ENCODE measurements at places on chromosomes 2 and 18. TPM values are rescaled to one million over a fixed set of nuclear protein-coding genes. Genes with fewer than 3 reads are reported as not detected.
A peak's percentile ranks its signal among the peaks of the same experiment; 100 is the strongest.

The PKDCC gene
- 42.2 TPM for total RNA-seq

The SFT2D3 gene
- 7.5 TPM for total RNA-seq

The FABP1 gene
- total RNA-seq = not detected

The RNMT gene
- 34.3 TPM for total RNA-seq

The CNNM4 gene
- 8.0 TPM for total RNA-seq

The CFAP53 gene
- 0.78 TPM for total RNA-seq

The UGT1A5 gene
- not detected for total RNA-seq

The CLEC4F gene
- total RNA-seq = not detected

The HRH4 gene
- total RNA-seq = not detected

The IL1RN gene
- total RNA-seq = not detected

The IL36A gene
- not detected for total RNA-seq

The SGPP2 gene
- not detected for total RNA-seq

DNA sequence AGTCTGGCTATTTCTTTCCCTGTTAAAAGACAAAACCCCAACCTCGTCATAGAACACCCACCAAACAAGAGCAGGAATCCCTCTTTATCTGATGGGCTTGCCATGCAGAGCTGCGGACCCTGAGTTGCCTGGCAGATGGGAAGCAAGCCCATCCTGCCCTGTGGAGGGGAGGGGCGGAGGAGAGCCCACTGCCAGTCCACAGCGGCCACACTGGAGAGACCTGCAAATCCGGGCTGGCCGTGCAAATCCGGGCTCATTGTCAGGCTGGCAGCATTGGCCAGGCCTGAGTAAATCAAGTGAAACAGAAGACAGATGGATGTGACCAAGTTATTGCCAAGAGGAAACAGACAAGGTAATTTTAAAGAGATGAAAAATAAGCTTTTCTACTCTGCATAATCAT lies 22.0 kb downstream of the MYL12B start:
- no peak for DNase-seq

DNA sequence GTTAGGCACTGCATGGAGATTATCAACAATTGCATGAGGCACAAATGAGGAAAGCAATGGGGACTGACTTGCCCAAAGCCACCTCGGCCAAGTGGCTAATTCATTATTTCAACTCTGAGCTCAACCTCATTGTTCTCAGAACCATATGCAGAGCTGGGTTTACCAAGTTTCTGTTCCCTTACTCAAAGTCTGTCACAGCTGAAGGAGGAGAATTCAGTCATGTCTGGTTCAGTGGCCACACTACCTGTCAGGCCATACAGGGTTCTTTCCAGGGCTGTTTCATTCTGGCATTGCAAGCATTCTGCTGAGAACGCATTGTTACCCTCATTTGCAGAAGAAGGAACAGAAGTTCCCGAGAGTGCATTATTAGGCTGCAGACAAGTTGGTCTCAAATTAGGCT lies 181.7 kb downstream of the MYT1L start:
- DNase-seq = no peak

DNA sequence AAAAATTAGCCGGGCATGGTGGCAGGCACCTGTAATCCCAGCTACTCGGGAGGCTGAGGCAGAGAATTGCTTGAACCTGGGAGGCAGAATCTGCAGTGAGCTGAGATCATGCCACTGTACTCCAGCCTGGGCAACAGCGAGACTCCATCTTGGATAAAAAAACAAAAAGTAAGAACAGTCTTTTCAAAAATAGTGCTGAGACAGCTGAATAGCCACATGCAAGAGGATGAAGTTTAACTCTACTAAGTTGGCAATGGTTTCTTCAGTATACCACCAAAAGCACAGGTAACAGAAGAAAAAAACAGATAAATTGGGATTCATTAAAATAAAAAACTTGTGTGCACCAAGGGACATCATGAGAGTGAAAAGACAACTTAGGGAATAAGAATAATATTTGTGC lies 112.4 kb downstream of the HS6ST1 start:
- no peak for DNase-seq

DNA sequence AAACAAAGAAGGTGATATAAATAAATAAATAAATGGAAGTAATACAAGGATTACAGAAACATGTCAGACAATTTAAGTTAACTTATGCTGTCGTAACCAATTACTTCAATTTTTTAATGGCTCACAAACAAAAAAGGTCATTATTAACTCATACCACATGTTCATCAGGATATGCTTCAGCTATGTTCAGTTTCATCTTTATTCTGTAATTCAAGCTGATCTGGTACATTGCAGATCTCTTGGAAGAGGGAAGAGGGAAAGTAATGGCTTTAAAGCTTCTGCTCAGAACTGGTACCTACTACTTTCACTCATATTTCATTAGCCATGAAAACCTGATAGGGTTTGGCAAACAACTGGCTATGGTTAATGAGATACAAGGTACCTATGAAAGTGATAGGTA lies 67.6 kb upstream of the ERBB4 start:
- DNase-seq = no peak

DNA sequence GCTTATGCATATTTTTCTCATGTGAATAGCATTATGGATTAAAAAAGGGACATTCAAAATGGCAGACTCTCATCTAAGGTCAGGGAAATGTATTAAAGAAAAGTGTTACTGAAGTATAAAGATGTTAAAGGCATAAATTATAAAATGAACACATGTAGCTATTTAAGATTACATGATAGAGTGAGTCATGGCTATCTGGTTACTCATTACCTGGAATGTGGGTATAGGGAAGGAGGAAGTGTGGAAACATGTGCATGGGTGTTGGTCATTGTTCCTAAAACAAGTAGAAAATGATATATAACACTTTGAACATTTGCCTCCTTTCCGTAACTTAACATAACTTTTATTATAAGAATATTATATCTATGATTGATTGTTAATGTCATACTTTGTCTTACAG lies 66.4 kb downstream of the MYO1B start:
- DNase-seq = no peak

DNA sequence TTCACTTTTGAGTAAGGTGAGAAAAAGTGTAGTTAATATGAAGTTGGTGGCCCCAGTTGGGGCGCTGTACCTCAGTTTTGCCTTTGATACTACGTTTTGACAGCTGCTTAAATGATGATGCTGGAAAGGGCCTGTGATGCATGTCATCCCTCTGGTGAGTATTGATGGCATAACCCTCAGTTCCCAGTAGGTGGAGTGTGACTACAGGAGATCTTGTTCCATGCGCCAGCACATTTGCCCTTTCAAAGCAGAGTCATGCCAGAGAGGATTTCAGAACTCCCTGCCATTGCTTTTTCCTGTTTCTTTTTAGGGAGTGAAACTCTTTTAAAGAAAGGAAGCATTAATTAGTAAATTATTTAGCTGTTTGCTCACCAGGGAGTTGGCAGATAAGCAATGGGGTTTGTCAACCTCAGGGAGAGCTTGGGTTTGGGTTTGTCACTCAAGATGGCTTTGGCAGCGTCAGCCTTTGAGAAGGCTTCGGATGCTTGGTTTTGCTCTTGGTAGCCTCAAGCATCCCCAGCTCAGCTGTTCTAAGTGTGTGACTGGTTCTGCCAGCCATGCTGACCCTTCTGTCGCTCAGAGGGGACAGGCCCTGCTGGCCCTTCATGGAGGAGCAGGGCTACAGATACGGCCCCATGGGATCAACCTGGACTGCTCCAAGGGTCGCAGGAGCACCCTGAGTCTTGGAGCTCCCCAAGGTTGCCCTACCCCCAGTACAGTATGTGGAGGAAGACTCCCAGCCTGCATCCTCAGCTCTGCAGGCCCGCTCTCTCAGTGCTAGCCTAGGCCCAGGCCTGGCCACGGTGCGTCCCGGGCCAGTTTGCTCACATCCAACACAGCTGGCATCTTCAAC lies 29.1 kb downstream of the ARMC9 start:
- no peak for DNase-seq

DNA sequence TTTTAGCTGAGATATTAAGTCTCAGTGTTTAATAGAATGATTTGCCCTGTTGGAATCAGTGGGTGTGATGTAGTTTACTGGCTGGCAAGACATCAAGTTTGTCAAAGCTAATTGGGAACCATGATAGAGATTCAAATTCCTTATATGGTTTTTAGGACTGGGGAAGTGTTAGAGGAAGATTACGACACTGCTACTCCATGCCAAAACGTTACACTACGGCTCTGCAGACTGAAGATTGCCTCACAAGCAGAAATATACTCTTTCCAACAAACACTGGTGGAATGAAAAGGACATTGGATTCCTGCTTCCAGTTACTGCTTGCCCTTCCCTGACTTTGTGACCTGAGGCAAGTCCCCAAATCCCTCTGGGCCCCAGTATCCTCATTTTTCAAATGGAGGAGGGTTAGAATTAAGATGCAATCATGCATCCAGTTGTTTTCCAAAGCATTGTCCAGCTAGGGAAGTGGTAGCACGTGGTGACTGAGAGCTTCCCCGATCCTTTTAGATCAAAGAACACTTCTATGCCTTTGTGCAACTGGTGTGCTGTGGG lies 147.6 kb downstream of the CDC42EP3 start:
- no peak for DNase-seq

- no peak for DNase-seq
Observed at GRCh38 chr2:215712219-215712868, 276.5 kb upstream of the FN1 start.

- no peak for DNase-seq
Observed at GRCh38 chr2:74895001-74895400, 61.1 kb downstream of the HK2 start.

DNA sequence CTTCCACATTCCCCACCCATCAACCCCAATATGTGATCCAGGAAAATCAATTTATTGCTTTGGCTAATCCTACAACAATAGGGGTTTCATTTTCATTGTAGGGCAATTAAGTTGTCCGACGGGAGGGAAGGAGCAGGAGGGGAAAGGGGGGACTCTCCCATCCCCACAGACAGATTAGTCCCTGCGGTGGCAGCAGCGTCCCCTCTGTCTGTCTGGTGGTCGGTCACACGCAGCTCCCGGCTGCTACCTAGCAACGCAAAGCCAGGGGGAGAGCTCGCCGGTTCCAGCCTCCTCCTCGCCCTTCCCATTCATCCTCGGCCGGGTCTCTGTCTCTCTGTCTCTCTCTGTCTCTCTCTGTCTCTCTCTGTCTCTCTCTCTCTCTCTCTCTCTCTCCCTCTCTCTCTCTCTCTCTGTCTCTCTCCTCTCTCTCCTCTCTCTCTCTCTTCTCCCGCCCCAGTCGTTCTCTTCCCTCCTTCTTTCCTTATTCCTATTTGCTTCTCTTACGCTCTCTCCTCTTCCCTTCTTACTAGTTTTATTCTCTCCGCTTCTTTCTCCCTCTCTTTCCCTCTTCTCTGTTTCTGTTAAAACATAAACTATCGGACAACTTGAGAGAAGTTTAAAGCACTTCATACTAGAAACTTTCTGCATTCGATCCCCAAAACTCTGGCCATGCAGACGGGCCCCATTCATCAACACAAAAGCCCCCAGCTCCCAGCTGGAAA lies 1.2 kb downstream of the LRP2 start:
- no peak for DNase-seq

- no peak for DNase-seq
Observed at GRCh38 chr2:11393711-11394236, 49.3 kb upstream of the ROCK2 start.

GRCh38 chr2:7428454-7429204 lies 511.4 kb downstream of the RNF144A start:
- DNase-seq = no peak

GRCh38 chr2:216606551-216607276 lies 26.5 kb upstream of the IGFBP2 start:
- DNase-seq = no peak

GRCh38 chr2:109406301-109406700 lies 207.5 kb downstream of the SEPTIN10 start:
- DNase-seq = no peak

- no peak for DNase-seq
Observed at GRCh38 chr18:44681076-44681970, 635 bp downstream of the SETBP1 start.

DNA sequence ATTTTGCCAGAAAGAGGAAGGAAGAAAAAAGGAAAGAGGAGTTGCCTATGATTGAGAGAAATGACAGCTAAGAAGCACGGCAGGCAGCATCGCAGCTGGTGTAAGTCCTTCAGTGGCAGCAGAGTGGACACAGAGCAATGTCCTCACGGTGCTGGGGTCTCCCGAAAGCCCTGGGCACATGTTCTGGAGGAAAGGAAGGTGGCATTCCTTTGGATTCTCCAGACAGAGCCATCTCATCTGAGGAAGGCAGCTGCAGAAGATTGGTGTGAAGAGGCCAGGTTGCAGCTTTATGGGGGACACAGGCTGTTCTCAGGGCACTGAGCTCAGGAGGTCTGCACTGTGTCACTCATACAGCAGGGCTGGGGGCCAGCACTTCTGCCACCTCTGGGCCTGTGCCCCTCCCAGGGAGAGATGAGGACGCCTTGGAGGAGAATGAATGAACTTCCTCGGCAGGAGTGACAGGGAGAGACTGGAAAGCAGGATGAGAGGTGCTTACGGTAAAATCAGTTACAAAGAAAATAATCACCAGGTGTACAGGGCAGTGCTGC lies 252.0 kb upstream of the MYT1L start:
- peak; percentile 68 for DNase-seq

- no peak for DNase-seq
Observed at GRCh38 chr18:31648966-31649429, 35.4 kb downstream of the B4GALT6 start.

DNA sequence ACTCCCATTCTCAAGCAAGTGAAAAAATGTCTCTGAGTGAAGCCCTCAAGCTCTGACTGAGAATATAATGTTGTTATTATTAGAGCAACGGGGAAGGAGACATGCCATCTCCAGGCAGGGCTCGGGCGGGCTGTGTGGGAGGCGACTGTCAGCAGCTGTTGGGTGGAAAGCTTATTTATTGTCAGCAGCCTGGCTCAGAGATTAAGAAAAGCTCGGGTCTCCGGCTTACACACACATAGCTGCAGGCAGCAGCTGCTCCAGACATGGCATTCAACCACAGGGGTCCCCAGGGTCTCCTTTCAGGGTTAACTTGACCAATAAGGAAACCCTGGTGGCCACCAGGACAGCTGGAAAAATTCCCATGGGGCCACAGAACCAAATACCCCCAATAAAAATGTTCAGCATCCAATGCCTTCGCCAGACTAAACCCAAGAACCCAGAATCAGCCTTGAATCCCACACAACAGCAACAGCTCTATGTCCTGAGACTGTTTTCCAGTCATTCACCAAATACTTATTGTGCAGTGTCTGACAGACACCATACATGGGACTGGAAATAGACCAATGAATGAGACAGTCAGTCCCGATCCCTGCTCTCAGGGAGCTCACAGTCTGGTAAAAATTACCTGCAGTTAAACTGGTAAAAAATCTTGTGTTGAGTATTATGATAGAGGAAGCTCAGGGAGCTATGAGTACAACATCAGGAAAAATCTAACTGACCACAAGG lies 70.5 kb upstream of the RTN4 start:
- peak; percentile 88 for DNase-seq

GRCh38 chr2:166170356-166170755 lies 42.5 kb upstream of the SCN1A start:
- DNase-seq = no peak

- DNase-seq = no peak
Observed at GRCh38 chr2:234427081-234428061, 69.5 kb downstream of the ARL4C start.

DNA sequence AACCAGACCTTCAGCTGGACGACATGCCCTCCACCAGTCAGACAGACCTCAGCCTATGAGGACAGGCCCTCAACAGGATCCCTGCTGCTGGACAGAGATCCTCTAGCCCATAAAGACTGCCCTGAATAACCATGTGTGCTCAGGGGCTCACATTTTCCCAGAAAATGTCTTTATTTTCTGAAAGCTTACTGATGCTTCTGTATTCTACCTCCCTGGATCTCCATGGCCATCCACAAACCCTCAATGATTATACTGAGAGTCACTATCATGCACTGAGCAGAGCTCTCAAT lies 1.8 kb upstream of the PTPN18 start:
- no peak for DNase-seq

GRCh38 chr2:100929147-100929546 lies 72.9 kb upstream of the RPL31 start:
- no peak for DNase-seq

- DNase-seq = no peak
Observed at GRCh38 chr2:74414881-74415761, 6.3 kb downstream of the C2orf81 start.
